Mammary microvascular endothelial cell (primary cell): ENCODE measurements at places on chromosomes 2 and 18. TPM values are rescaled to one million over a fixed set of nuclear protein-coding genes. Genes with fewer than 3 reads are reported as not detected.

C2orf80 gene
- total RNA-seq = not detected in 2 replicates

SLC30A3 gene
- 2.7 and 3.4 TPM in 2 replicates for total RNA-seq

GREB1 gene
- total RNA-seq = 0.13 and 0.34 TPM in 2 replicates

MALL gene
- 171 and 194 TPM in 2 replicates for total RNA-seq

ATG16L1 gene
- total RNA-seq = 24.0 and 30.2 TPM in 2 replicates

CHRND gene
- not detected in 2 replicates for total RNA-seq

SETBP1 gene
- total RNA-seq = under 0.01 TPM in 1 of 2 replicates, not detected in the other

ANKRD62 gene
- not detected in 2 replicates for total RNA-seq

SLC23A3 gene
- total RNA-seq = 0.60 and 0.79 TPM in 2 replicates

PCARE gene
- total RNA-seq = not detected in 2 replicates

UGT1A4 gene
- total RNA-seq = not detected in 2 replicates

TTN gene
- total RNA-seq = 0.79 and 4.7 TPM in 2 replicates

SLC4A3 gene
- total RNA-seq = not detected in 2 replicates

HS1BP3 gene
- 35.8 and 40.2 TPM in 2 replicates for total RNA-seq

HOXD13 gene
- not detected in 2 replicates for total RNA-seq

TRPM8 gene
- total RNA-seq = not detected in 2 replicates

SGPP2 gene
- total RNA-seq = not detected in 2 replicates

SLC4A5 gene
- 0.05 and 0.07 TPM in 2 replicates for total RNA-seq

UGT1A6 gene
- total RNA-seq = not detected in 2 replicates

PSMA8 gene
- total RNA-seq = not detected in 2 replicates

CCDC121 gene
- total RNA-seq = 0.87 and 1.8 TPM in 2 replicates

SP110 gene
- 16.4 and 16.7 TPM in 2 replicates for total RNA-seq

IL1R2 gene
- total RNA-seq = not detected in 2 replicates

TEX44 gene
- not detected in 2 replicates for total RNA-seq

ARHGAP25 gene
- 10.7 and 11.8 TPM in 2 replicates for total RNA-seq

PRSS56 gene
- not detected in 2 replicates for total RNA-seq

UBR3 gene
- 14.9 and 17.4 TPM in 2 replicates for total RNA-seq

MSH6 gene
- total RNA-seq = 33.3 and 38.4 TPM in 2 replicates

HTR2B gene
- total RNA-seq = 0.07 and 0.64 TPM in 2 replicates

C2orf78 gene
- not detected in 2 replicates for total RNA-seq

NEDD4L gene
- total RNA-seq = 67.0 and 77.1 TPM in 2 replicates

AFF3 gene
- total RNA-seq = 0.49 and 0.80 TPM in 2 replicates

MTCL1 gene
- total RNA-seq = 14.3 and 17.1 TPM in 2 replicates

POTEJ gene
- total RNA-seq = 0.07 TPM in 1 of 2 replicates, not detected in the other

SERPINB3 gene
- not detected in 2 replicates for total RNA-seq
